ENCODE measurements at places on chromosomes 16 and 17.

GRCh38 chr17:66949501-66949900, 15.0 kb upstream of the CACNG4 start:
- H3K27ac ChIP-seq, result no peak overlapping the region
- DNase-seq, result no peak
- H3K36me3 ChIP-seq, result no peaks in the 10 kb centered on the region
- H3K4me1 ChIP-seq, result peaks cover 4% of the 10 kb centered on the region
- peaks cover 18% of the 10 kb centered on the region for H3K27me3 ChIP-seq

DNA sequence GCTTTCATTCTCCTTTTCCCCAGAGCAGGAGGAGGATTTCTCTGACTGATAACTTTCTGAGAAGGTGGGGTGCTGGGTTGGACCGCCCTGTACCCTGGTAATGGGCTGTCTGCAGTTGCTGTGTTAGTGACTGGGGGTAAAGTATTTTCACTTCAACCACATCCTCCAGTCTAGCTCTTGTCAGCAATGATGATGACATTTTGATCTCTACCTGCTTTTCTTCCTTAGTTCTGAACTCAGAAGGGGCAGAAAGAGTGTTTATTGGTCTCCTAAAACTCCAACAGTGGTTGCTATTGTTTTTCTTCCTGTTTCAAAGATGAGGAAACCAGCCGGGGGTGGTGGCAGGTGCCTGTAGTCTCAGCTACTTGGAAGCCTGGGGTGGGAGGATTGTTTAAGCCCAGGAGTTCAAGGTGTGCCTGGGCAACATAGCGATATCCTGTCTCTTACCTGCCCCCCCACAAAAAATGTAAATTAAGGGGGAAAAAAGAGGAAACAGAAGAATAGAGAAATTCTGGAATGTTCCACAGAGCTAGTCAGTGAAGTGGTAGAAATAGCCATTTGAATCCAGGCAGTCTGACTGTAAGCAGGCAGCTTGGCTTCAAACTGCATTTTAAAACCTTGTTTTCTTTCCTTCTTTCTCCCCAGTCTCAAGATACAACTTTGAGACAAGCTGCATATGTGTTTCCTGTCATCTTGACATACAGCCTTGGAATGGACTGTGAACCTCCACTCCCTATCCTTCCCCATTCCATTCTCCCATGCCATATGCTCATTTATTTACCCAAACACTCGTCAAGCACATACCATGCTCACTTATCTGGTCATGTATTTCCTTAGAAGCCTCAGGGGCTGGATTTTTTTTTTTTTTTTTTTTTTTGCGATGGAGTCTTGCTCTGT, 3.3 kb upstream of the N4BP1 start:
- no peak for DNase-seq
- no peak overlapping the region for H3K4me3 ChIP-seq
- no peaks in the 10 kb centered on the region for H3K36me3 ChIP-seq
- no peak overlapping the region for H3K27ac ChIP-seq
- peaks cover 5% of the 10 kb centered on the region for H3K27me3 ChIP-seq
- peaks cover 5% of the 10 kb centered on the region for H3K4me1 ChIP-seq

DNA sequence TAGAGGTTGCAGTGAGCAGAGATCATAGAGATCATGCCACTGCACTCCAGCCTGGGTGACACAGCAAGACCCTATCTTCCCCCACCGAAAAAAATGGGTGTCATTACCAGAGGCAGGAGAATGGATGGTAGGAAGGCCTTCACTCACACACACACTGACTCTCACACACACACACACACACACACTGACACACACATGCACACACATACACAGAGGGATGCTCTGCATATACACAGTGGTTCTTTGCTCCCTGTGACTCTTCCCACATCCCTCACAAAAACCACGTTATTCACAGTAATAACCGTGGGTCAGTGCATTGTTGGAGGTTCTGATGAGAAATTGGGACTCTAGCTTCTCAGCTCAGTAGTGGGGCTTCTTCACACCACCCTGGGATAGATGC, 300.2 kb upstream of the N4BP1 start:
- DNase-seq, result no peak
- H3K36me3 ChIP-seq, result no peaks in the 10 kb centered on the region
- no peak overlapping the region for H3K27ac ChIP-seq
- no peaks in the 10 kb centered on the region for H3K4me1 ChIP-seq

DNA sequence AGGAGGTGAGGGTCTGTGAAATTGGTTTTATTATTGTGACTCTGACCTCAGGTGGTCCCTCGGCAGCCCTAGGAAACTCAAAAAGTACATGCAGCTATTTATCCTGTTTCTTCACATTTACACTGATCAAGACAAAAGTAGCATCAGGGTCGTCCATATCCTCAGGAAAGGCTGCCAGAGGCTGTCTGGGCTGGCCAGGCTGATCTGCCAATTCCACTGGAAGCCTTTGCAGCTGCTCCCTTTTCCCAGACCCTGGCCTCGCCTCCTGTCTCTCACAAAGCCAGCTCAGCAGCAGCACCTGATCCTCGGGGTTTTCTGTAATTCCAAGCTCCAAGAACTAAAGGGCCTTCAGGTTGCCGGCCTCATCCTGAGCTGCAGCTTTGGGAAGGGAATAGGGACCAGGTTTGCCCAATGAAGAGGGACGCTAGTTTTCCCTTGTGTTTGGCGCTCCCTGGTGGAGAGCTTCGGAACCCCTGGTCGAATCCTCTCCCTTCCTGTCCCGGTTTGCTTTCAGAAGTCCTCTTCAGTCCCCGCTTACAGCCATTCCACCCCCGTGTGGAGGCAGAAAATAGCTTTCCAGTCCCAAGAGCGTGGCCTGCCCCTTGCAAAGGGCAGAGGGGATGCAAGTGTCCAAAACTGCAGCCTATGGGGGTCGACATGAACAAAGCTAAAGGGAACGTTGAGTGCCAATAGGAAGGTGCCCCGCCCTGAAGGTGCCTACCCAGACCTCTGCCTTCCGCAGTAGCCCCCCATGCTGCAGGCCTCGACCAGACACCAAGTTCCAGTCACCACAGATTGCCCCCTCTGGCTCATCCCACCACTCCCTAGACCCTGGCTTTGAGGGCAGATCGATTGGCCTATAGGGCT, 13.4 kb downstream of the MFSD6L start:
- H3K4me3 ChIP-seq, result no peak overlapping the region
- H3K27me3 ChIP-seq, result no peaks in the 10 kb centered on the region
- H3K27ac ChIP-seq, result no peak overlapping the region
- no peaks in the 10 kb centered on the region for H3K4me1 ChIP-seq

GRCh38 chr16:4692460-4693295, 684 bp upstream of the NUDT16L1 start:
- H3K4me3 ChIP-seq, result peak overlapping the region; percentile 31
- H3K27me3 ChIP-seq, result no peaks in the 10 kb centered on the region
- H3K36me3 ChIP-seq, result peaks cover 27% of the 10 kb centered on the region
- peaks cover 4% of the 10 kb centered on the region for H3K4me1 ChIP-seq
- peak; percentile 19 for DNase-seq

GRCh38 chr17:2621241-2621640, 27.8 kb downstream of the PAFAH1B1 start:
- H3K4me1 ChIP-seq, result no peaks in the 10 kb centered on the region
- H3K36me3 ChIP-seq, result peaks cover 3% of the 10 kb centered on the region
- no peak overlapping the region for H3K4me3 ChIP-seq
- DNase-seq, result no peak
